NCI-H446 treated with DMSO at 0.1 percent for 48 hours (cell line): ENCODE measurements at places on chromosomes 6 and 20.

DNA sequence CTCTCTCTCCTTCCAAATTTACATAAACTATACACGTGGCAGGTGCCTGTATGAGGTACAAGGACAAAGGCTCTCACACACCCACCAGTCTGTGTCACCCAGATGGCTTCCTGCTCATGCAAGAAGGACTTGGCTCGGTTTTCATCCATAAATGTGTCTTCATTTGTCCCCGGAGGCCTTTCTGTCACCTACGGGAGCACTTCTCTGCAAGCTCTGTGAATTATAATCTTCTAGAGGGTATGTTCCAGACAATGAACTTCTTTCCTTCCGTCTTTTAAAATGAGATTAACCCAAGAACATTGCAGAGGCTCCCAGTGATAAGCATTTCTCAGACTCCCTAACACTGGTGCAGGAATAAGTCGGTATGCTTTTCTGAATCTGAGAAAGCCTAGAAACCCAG, 123.6 kb downstream of the PTPRT start:
- DNase-seq, result no peak

- no peak for DNase-seq
These were observed 4.3 kb downstream of the BMP6 start for GRCh38 chr6:7730001-7730783.

DNA sequence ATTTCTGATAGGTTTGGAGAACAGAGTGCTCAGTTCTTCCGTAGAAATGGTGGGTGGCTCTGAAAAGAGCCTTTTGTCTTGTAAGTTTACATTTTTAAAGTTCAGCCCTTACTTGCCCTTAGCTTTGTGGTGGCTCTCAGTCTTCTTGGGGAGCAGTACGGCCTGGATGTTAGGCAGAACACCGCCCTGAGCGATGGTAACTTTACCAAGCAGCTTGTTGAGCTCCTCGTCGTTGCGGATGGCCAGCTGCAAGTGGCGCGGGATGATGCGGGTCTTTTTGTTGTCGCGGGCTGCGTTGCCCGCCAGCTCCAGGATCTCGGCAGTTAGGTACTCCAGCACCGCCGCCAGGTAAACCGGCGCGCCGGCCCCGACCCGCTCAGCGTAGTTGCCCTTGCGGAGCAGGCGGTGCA, 19.5 kb downstream of the OR2B2 start:
- DNase-seq, result no peak

DNA sequence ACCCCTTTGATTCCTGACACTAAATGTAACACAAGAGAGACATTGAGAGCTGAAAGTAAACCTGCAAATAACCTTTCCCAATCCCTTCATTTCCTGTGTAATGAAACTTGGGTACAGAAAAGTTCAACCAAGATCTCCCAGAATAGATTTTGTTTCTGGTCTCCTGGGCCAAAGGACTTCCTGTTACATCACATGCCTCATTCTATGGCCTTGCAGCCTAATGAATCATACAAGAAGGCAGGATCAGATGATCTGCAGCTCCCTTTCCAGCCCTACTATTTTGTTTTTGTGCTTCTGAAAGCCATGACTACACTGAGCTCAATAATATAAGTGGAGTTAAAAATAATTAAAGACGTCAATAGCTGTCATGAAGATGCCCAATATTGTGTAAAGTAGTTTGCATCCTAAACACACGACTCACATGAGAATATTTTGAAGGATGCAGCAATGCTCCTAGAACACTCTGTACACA, 73.4 kb upstream of the NOX3 start:
- no peak for DNase-seq

DNA sequence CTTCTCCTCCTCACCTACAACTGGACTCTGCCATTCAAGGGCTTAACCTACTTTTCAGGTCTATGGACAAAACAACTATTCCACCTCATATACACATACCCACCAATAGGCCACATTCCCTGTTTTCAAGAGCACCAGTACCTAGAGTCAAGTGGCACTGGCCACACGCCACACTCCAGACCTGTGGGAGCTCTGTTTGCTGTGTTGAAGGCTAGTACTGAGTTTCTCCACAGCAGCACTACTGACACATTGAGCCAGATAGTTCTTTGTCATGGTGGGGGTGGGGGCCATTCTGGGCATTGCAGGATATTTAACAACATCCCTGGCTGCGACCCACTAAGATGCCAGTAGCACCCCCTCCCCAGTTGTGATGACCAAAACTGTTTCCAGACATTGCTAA, 84.1 kb downstream of the RALGAPA2 start:
- DNase-seq, result no peak

DNA sequence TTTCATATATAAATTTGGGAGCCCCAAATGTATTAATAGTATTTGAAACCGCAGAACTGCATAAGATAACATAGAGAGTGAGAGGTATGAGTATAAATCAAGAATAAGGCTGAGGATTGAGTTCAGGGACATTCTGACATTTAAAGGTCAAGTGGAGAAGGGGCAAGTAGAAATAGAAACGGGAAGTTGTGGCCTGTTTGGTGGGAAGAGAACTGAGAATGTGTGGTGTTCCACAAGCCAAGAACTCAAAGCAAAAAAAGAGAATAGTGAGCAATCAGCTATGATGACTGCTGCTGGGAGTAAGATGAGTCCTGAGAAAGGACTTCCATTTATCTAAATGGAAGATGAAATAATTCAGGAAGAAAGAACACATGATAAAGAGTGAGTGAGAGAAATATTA, 418.4 kb downstream of the CD109 start:
- DNase-seq, result no peak

DNA sequence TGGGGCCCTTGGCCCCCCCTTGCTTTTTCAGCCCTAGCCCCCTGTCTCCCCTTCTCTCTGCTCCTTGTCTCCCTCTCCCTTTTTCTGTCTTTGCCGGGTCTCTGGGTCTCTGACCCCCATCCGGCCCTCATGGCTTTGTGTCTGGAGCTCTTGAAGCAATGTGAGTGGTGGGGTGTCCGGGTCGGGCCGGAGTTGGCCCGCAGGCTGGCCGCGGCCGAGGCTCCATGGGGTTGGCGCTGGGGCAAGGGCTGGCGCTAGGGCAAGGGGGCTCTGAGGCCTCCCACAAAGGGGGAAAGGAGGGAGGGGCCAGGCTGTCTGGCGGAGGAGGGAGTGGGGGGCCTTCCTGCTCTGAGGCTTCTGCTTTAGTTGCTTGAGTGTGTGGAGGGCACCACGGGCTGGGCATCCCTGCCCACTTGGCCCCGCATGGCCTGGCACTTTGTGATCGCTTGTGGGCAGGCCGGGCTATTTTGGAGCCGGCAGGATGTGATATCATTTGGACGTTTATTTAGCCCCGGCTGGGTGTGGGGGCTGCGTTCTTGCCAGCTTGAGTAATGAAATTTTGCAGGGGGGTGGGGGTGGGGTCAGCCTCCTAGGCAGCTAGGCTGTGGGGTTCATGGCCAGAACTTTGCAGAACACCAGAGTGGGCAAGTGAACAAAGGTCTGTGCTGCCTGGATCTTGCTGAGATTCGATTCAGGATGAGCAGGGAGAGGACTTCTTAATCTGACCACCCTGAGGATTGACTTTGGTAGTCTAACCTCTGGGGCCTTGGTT, 78.7 kb upstream of the MYL9 start:
- no peak for DNase-seq

GRCh38 chr20:64158346-64159285, 5.6 kb upstream of the MYT1 start:
- DNase-seq, result no peak

DNA sequence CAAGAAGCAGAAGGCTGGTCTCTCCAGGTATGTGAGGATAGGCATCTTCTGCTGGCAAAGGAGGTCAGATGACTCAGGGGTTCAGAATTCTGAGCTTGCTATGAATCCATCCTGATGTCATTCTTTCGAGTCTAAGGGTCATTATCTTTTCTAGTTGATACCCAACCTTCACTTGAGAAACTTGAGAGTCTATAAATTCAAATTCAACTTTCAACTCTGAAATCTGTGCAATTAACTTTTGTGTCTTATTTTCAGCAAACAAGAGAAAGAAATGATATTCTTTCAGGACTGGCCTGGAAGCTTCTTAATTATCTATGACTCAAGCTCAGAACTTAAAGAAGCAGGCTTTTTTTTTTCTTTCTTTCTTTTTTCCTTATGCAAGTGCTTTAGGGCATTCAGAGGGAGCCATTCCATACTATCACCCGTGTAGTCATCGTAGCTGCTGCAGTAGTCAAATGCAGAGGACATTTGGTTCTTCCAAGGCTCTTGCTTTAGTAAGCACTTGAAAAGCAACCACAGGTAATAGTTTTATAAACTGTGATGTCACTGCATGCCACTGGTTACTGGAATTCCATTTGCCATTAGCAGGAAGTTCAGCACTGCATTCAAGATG, 93.0 kb downstream of the ADTRP start:
- no peak for DNase-seq

- DNase-seq, result no peak
These were observed 45.9 kb downstream of the BMP7 start for GRCh38 chr20:57220337-57221145.

DNA sequence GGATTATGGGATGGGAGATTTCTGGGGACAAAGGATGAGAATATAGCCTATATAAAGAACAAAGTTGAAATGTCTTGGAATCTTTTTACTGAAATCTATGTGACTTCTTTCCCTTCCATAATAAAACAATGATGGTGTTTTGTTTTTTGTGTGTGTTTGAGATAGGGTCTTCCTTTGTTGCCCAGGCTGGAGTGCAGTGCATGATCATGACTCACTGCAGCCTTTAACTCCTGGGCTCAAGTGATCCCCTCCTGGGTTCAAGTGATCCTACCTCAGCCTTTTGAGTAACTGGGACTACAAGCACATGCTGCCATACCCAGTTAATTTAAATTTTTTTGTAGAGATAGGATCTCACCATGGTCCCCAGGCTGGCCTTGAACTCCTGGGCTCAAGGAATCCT, 50.9 kb downstream of the FAM217A start:
- DNase-seq, result no peak

GRCh38 chr6:134686071-134686470, 263.8 kb downstream of the ALDH8A1 start:
- no peak for DNase-seq

GRCh38 chr20:9220874-9221547, 152.1 kb downstream of the PLCB4 start:
- DNase-seq, result no peak

DNA sequence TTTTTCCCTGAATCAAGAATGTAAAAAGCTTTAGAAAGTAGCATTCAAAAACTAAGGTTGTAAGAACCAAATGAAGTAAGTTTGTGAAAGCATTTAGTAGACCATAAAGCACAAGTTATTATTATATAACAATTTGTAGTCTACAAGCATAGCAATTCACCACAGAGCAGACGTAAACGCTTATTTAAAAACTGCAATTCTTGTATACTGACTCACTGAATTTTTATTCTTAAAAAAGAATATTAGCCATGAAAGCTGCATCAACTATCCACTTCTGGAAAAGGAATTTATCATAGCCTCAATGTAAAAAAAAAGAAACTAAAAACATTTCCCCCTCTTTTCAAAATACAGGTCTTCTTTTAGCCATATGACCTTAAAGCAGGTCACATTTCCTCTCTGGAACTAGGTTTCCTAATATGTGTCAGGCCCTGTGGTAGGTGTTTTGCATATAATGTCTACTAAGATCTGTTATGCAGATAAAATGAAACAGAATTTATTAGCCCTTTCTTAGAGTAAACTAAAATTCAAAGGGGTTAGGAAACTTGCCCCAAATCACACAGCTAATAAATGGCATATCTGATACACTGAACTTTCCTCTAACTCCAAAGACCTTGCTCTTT, 2.1 kb downstream of the MAP3K7 start:
- no peak for DNase-seq

DNA sequence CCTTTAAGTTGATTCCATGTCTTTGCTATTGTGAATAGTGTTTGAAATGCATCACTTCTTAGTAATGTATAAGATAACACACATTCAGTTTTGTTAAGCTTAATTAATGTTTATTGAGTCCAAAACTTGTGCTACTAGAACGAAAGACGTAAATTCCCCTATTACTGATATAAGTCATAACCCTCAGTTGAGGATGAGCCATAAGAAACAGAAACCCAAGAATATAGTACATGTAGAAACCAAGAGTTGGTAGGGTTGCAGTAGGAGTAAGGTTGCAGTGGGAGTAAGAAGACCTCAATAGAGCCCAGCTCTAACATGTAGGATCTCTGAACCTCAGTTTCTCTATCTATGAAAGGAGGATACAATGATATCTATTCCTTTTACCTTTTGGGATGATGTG, 19.3 kb downstream of the CITED2 start:
- no peak for DNase-seq

- peak; percentile 31 for DNase-seq
These were observed 118.5 kb downstream of the SNX5 start for GRCh38 chr20:17849901-17850683.

DNA sequence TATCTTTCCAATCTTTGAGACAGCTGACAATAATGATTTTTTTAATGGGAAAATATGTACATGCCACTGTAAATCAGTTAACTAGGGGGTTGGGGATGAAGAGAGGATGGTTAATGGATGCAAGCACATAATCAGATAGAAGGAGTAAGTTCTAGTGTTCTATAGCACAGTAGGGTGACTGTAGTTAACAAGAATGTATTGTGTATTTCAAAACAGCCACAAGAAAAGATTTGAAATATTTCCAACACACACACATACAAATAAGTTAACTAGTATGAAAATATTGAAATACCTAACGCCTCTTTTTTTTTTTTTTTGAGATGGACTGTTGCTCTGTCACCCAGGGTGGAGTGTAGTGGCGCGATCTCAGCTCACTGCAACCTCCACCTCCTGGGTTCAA, 153.4 kb upstream of the SALL4 start:
- DNase-seq, result no peak

- DNase-seq, result peak; percentile 46
These were observed 111.2 kb upstream of the BEND6 start for GRCh38 chr6:56843476-56844349.

GRCh38 chr6:156359912-156360311, 417.3 kb upstream of the ARID1B start:
- no peak for DNase-seq

DNA sequence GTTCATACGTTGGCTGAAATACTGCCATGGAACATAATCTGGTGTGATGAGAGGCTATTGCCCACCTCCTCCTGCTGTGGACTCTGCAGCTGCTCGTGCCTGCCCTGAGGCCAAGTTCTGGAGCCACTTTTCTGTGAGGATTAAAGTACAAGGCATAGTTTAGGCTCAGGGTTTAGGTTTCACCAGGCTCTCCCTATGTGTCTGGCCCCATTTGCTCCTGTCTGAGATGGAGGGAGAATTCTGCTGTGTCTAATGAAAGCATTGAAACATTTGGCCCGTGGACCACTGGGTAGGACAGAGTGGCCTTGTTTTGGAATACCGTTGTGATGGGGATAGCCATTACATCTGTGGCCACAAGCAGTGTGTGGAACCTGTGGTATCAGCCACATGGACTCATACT, 5.9 kb downstream of the WRNIP1 start:
- no peak for DNase-seq

DNA sequence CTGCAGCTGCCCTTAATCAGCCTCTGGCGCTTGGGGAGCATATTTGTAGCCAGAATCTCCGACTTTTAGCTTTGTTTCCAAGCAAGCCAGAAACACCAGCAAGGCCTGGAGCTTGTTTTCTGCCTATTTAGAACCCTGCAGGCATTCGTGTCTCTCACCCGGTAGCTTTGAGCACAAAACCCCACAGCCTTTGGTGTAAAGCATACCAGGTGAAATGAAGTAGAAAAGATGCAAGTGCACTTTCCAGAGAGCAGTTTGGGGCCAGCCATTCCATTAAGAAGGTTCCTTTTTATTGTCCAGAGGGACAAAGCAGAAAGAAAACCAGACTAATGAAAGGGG, 736 bp downstream of the FAM217B start:
- DNase-seq, result no peak
